ENCODE measurements at places on chromosomes 16 and 17.
A peak's percentile ranks its signal among the peaks of the same experiment; 100 is the strongest.

DNA sequence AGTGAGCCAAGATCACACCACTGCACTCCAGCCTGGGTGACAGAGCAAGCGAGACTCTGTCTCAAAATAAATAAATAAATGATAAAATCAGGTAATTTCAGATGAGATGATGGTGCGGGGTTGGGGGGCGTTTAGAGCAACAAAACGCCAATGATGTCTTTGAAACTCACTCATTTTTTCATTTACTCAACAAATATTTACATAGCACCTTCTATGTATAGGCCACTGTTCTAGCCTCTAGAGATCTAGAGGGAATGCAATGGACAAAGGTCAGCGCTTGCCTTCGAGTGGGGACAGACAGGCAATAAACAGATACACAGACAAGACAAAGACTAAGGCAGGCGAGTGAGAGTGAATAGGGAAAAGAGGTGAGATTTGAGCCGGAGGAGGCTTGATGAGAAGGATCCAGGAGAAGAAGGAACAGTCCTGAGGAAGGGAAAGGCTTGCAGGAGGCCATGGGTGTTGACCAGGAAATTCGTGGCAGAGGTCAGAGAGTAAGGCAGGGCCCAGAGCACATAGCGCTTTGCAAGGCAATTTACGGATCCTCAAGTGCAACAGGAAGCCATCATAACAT, 14.1 kb downstream of the ALDH3A1 start:
- DNase-seq: no peak

- DNase-seq: no peak
These were observed 2.1 kb downstream of the SECTM1 start for GRCh38 chr17:82331345-82331939.

GRCh38 chr16:54062361-54063278, 224.0 kb downstream of the IRX3 start:
- no peak for DNase-seq

DNA sequence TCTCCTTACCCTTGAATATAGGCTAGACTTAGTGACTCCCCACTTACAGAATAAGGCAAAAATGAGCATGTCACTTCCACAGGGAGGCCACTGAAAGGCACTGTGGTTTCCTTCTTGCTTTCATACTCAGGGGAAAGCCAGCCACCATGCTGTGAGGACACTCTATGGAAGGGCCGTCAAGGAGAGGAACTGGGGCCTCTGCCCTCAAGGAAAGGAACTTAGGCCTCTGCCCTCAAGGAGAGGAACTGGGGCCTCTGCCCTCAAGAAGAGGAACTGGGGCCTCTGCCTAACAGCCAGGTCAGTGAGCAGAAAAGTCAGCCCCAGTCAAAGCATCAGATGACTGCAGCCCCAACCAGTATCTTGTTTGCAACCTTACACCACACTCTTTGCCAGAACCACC, 30.1 kb downstream of the VPS35 start:
- peak; percentile 43 for DNase-seq

DNA sequence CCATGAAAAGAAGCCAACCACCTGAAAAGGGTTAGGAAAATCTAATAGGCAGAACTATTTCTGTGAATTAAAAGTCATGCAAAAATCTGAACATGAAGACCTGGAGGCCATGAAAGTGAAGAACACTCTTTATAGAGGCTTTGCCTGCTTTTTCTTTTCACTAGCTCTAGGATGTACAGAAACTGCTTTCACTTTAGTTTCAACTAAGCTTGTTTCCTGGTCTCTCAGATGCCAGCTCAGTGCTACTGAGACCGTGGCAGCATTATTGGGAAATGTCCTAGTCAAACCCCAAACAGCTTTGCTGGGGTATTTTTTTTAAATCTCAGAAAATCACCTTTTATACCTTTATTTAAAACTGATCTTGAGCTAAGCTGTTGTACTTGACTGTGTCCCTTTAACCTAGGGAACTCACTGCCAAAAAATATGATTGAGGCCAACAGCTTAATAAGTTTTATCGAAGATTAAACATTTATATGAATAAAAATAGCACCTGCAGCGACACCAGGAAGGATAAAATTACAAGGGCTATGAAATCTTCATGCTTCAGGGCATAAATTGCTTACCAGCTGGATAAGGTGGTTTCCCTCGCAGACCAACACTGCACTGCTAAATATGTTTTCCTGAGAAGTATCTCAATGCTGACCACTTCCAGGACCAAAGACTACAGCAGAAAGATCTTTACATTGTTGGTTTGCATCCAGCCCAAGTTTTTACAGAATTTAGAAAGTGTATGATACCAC, 621.8 kb upstream of the ZFHX3 start:
- no peak for DNase-seq

GRCh38 chr16:89460556-89460955, 29.8 kb downstream of the ANKRD11 start:
- DNase-seq: peak; percentile 33

- DNase-seq: no peak
These were observed 18.4 kb upstream of the GPRC5C start for GRCh38 chr17:74413491-74413890.

- DNase-seq: no peak
These were observed 6.2 kb upstream of the CES1 start for GRCh38 chr16:55839115-55839514.

GRCh38 chr16:83472776-83473501, 334.8 kb upstream of the HSBP1 start:
- no peak for DNase-seq

- DNase-seq: no peak
These were observed 29.9 kb downstream of the ABCC12 start for GRCh38 chr16:48125888-48126287.

DNA sequence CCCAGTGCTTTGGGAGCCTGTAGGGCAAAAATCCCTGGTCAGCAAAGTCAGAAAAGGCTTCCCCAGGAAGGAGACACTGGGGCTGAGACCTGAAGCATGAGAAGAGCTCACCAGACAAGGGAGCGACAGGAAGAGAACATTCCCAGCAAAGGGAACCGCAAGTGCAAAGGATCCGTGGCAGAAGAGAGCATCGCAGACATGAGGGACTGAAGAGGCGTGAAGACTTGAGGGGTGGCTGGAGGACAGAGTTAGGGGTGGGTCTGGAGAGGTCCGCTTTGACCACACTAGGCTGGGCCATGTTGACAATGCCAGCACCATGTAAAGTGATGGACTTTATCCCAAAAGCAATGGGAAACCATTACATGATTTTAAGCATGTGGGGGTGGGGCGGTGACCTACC, 128.1 kb upstream of the IRX3 start:
- DNase-seq: no peak

DNA sequence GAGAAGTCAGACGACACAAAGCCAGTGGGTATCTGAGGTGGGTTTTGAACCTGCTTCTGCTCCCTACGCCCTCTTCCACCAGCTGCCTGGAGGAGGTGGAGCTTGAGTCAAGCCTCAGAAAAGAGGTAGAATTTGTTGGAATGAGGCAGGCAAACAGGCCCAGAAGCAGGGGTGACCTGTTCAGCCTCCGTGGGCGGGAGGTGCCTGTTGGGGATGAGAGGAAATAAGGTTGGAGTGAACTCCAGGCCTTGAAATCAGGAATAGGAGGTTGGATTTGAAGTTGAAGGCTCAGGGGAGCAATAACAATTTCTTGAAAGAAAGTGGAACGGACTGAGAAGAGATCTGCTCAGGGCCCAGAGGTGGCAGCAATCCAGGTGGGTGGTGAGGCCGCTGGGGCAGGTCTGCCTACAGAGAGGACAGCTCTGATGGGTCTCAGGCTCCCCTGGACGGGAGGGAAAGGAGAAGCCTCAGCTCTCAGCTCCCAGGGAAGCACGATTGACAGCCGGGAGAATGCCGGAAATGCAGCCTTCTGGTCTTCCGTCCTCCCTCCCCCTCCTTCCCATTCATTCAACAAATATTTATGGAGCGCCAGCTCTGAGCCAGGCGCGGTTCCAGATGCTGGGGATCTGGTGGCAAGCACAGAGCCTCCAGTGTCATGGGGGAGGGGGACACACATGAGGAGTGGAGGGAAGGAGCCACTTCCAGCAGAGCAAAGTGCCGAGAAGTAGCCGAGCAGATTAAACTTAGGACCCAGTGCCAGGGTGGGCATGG, 61.9 kb upstream of the CIBAR2 start:
- no peak for DNase-seq

DNA sequence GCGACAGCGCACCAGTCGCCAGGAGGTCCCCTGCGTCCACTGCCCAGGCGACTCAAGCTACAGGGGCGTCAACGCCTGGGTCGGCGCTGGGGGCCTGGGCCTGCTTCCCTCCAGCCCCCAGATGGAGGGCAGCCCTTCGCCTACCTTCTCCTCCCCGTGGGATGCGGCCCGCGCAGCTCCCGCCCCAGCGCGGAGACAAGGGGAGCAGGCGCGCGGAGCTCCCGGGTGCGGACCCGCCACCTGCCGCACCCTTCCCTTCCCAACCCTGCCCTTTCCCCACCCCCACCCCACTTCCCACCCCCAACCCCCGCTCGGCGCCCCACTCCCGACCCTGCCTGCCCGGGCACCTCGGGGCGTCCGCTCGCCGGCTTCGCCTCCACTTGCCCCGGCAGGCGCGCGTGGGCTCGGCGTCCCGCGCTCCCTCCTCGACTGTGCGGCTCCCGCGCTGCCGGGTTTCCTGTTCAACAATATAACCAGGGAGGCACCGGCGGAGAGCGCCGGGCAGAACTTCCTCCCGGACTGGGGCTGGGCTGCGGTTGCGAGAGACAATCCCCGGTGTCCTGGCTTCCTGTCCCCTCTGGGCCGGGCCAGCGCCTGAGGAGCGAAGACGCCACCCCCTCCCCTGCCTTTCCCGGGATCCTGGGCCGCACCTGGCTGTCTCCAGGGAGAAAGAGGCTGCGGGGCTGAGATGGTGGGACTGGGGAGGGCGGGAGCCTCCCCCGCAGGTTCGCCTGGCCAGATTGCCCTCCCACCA, at the start of gene ARHGAP27:
ARHGAP27 (minus strand) TSS at position 466 of the 754 bp plus-strand sequence. CDS start 2,591 bp downstream, outside the sequence.
- DNase-seq: no peak

DNA sequence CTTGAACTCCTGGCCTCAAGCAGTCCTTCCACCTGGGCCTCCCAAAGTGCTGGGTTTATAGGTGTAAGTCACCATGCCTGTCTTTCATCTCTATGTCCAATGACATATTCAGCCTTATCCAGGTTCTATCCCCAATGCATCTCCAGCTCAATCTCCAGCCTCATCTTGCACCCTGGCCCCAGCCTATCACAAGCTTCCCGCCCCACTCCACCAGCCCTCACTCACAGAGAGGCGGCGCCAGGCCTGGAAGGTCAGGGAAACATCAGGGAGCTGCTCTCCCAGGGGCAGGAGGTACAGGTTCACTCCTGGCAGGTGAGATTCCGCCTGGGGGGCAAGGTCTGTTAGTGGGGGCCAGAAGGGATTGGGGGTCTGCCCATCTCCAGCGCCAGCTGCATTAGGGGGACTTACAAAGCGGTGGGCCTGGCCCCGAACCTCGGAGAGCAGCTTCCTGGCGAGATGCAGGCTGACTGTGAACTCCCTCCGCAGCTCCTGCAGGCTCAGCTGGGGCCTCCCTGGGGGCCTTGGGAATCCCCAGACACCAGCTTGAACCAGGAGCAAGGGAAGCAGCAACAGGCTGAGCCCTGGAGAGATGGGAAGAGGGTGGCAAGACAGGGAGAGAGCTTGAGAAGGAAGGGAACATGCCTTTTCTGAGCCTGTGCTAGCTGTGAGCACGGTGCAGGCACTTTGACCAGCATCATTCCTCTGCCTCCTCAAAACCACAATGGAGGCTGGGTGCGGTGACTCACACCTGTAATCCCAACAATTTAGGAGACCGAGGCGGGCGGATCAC, 3.0 kb downstream of the IL27 start:
- no peak for DNase-seq

GRCh38 chr17:56593086-56593645, 333 bp upstream of the NOG start:
- DNase-seq: no peak

- no peak for DNase-seq
These were observed 10.0 kb downstream of the GPR179 start for GRCh38 chr17:38333635-38334295.

DNA sequence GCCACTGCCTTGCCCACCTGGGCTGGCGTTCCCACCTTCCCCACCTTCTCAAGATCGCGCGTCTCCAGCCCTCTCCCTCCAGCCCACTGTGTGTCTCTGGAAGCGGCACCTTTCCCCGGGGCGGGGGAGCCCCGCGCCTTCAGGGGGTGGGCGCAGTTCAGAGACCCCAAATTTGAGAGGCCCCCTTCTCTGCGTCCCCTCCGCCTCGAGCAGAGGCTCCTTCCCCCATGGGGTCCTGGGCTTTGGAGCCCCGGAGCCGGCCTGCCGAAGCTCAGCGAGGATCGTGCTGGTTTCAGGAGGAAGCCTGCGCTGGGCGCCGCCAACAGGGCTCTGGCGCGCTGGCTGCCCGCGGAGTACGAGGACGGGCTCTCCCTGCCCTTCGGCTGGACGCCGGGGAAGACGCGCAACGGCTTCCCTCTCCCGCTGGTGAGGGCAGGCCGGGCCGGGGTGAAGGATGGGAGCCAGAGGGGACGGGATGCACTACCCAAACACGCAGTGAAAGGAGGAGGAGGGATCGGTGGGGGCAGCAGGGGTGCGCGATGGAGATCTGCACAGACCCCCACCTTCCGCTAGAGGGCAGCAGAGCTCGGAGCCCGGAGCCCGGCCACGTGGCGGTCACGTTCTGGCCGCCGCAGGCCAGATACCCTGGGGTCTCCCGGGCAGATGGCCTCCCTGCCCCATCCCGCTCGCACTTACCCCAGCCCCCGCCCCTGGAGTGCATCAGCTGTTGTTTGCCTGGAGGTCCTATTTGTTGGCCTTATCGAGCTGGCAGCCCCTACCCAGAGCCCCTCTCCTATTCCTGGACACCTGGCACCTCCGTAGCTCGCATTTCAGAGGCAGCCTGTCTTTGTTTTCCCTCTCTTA, 11.1 kb downstream of the LPO start:
- peak; percentile 70 for DNase-seq

- no peak for DNase-seq
These were observed 33.3 kb downstream of the TNFRSF13B start for GRCh38 chr17:16938496-16939207.

DNA sequence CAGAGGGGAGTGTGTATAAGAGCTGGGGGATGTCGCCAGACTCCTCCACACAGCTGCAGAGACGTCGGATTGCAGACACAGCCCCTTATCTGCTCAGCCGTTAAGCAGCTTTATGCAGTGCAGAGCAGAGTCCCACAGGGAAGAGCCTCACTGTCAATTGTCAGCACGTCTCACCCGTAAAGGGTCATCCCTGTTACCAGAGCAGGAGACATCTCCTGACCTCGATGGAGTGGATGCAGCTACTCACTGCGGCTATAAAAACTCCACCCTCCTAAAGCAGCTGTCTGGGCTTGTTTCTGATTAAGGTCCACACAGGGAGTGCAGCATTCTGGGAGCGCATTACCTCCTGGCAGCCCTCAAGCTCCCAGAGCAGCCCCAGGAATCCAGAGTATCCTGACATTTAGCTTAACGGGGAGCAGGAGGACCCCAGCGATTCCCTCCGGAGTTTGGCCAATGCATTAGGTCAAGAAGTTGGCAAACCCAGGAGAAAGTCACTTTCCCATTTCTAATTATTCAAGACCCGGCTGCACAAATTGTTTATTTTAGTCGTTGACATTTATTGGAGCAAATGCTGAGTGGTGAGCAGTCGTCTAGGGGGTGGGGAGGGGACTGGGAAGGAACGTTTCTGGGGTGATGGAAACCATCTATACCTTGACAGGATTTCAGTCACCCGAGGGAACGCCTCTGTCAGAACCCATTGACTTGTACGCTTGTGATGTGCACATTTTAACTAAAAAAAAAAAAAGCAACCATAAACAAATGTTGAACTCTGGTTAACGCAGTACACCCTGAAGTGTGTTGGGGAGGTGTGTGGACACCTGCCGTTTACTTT, 100.0 kb upstream of the ZNF469 start:
- DNase-seq: no peak

Data from naive B cell (primary cell).